ENCODE measurements at places on chromosomes 11 and 22.

GRCh38 chr11:72548463-72548862, 114.1 kb upstream of the CLPB start:
- no peak for DNase-seq

DNA sequence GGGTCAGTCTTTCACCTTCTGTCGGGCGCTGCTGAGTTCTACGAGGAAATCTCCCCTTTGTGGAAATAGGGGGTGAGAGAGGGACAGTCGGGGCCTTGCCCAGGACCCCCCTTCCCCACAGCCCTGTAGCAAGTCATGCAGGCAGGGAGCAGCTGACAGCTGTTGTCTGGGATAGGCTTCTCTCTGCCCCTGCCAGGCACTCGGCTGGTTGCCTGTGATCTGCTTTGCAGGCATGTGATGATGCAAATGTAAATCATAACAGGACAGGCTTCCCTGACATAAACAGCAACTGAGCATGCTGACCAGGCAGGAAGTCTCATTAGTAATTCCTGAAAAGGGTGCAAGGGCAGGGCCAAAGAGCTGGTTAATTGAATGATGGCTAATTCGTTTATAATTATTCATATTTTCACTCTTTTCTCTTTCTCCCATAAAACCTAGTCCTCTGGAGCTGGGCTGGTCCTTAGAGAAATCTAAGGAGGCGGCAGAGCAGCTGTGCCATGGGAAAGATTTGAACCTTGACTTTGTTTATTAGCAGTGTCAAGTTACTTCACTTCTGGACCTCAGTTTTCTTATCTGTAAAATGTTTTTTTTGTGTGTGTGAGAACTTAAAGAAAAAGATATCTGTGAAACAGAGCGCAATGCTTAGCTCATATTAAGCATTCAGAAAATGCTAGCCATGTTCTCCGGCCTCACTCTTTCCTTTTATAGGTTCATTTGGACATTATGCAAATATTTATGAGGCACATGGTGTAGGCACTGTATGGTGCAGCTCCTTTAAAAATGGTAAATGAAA, 129.7 kb downstream of the LDLRAD3 start:
- DNase-seq: no peak

GRCh38 chr11:10322830-10323792, 18.2 kb downstream of the ADM start:
- peak; percentile 67 for DNase-seq

- DNase-seq: no peak
Observed at GRCh38 chr11:134479206-134480135, 67.4 kb upstream of the B3GAT1 start.

DNA sequence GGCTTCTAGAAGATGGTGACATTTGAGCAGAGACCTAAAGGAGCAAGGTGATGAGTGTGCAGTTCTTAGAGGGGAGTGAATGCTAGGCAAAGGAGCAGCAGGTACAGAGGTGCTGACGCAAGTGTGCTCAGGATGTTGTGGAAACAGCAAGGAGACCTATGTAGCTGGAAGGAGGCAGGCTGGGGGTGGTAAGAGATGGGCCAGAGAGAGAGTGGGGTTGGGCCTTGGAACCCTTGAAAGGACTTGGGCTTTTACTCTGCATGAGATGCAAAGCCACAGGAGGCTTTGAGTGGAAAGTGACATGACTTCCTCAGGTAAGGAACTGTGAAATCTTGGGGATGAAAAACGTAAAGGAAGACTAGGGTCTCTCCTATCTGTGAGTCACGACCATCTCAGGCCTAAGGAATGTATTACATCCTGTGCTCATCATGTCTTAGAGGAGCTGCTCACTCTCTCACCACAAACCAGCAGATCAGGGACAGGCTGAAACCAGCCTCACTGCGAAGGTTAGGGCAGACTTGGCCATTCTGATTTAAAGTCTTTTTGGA, 65.4 kb downstream of the MICAL2 start:
- no peak for DNase-seq

DNA sequence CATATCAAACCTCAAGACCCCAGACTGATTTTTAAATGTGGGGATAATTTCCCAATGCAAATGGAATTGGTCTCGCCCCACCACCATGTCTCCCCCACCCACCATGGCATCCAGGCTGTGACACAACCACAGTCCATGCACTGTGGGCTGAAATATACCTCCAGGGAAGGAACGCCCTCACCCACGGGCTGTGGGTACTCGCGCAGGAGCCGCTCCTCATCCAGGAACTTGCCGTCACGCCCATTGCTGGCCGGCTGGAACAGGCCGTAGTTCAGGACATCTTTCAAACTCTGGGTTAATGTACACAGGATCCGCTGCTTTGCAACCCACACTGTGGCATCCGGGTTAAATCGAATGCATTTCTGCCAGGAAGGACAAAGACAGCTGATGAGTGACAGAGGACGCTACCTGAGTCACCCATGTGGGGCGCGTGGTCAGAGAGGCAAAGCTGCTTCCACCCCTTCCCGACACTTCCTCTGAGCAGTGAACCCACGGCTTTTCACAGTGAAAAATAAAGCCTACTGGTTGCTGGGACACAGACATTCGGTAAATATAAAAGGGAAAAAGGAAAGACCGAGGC, 133.6 kb downstream of the SHANK2 start:
- no peak for DNase-seq

GRCh38 chr11:116037861-116038260, 533.6 kb upstream of the CADM1 start:
- no peak for DNase-seq

- DNase-seq: no peak
Observed at GRCh38 chr11:61976813-61977475, 9.5 kb upstream of the FTH1 start.

DNA sequence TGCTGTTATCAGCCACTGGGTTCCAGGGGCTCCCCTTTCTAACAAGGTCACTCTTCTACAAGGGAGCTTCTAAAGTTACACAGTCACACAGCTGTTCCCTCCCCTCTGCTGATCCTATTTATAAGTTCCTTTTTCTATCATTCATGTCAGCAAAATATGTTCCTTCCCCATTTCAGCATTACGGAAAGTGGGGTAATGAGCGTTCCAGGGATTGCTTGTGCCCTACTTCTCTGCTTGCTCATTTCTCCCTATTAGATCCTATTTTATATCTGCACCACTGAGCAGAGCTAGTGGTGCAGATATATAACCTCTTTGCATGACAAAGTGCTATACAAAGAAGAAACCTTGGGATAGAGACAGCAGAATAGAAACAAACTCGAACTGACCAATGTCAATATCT, 22.7 kb upstream of the PLEKHB1 start:
- no peak for DNase-seq

GRCh38 chr11:118529584-118530175, 1.3 kb upstream of the TMEM25 start:
- DNase-seq: no peak

GRCh38 chr22:22210889-22211833, 33.4 kb upstream of the VPREB1 start:
- no peak for DNase-seq

DNA sequence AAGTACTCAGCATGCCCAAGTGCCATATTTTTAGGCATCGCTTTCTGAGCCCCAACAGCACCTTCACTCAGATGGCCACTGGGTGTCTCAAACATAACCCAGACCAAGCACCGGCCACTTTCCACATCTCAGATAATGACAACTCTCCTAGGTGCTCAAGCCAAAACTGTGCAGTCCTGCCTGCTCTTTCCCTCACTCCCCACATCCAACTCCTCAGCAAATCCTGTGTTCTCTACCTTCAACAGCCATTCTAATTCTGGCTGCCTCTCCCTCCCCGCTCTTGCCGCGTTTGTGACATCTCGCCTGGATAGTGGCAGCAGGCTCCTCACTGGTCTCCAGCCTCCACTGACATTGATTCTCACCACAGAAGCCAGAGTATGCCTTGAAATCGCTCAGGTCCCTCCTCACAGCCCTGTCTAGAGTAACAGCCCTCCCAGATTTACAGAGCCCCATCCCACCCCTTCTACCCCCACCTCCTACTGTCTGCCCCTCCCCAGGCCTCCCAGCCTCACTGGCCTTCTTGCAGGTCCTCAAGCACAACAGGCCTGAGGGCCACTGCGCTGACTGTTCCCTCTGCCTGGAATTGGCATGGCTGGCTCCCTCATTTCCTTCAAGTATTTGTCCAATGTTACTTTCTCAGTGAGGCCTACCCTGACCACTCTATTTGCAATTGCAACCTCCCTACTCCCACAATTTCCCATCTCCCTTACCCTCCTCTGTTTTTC, 1.3 kb upstream of the PHETA2 start:
- DNase-seq: no peak

- DNase-seq: no peak
Observed at GRCh38 chr11:7533199-7534041, 19.6 kb downstream of the PPFIBP2 start.

DNA sequence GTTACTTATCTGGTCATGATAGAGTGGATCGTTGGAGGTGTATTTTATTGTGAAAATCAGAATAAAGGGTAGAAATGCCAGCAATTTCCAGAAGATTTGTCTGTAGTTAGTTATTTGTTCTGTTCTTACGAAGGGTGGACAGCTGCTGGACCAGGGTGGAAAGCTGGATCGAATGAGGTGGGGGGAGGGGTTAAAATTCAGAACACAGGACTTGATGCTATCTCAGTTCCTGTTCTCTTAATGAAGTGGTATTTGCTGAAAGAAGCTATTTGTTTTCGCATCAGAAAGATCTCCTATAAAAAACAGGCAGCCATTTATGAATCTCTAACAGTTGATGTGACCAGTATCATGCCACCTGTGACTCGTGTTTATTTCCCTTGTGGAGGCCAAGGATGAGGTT, 556.2 kb downstream of the OPCML start:
- no peak for DNase-seq

DNA sequence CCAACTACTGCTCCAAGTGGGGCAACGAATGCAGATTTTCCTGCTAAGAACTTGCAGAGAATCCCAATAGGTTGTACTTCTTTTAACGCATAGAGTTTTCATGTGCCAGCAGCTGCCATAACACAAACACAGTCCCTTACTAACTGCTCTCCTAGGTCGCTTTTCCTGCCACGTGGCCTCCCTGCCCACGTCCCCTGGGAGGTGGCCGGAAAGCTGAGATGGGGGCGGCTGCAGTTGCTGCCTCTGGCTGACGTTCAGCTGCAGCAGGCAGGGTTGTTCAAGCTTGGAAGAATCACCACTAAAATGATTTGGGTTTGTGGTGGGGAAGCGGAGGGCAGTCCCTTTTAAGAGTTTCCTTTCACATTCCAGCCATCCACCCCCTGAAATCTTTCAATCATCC, 39.3 kb downstream of the ZNF202 start:
- no peak for DNase-seq

DNA sequence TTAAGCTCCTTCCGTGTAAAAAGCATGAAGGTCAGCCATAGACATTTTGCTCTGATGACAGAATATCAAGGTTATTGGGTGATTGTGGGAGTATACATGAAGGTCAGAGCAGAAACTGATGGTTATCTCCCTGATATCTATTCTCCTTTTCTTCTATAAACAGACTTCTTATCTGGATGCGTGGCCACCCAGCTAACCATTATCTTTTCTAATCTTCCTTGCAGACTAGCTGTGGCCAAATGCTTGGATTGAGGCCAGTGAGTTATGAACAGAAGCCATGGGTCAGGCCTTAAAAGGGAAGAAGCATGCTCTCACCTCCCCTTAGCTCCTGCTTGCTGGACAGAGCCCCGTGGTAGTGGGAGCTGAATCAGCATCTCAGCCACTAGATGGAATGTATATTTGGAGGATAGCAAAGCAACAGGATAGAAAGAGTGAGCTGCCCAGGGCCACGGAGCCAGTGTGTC, 31.3 kb upstream of the LRRC55 start:
- DNase-seq: no peak

- no peak for DNase-seq
Observed at GRCh38 chr11:70660059-70660888, 261.9 kb downstream of the CTTN start.

DNA sequence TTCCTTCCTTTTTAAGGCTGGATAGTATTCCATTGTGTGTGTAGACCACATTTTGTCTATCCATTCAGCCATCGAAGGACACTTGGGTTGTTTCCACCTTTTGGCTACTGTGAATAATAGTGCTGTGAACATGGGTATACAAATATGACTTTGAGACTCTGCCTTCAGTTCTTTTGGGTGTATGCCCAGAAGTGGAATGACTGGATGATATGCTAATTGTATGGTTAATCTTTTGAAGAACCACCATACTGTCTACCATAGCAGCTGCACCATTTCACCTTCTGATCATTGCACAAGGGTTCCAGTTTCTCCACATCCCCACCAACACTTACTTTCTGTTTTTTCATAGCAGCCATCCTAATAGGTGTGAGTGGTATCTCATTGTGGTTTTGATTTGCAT, 30.3 kb downstream of the SGSM1 start:
- no peak for DNase-seq

DNA sequence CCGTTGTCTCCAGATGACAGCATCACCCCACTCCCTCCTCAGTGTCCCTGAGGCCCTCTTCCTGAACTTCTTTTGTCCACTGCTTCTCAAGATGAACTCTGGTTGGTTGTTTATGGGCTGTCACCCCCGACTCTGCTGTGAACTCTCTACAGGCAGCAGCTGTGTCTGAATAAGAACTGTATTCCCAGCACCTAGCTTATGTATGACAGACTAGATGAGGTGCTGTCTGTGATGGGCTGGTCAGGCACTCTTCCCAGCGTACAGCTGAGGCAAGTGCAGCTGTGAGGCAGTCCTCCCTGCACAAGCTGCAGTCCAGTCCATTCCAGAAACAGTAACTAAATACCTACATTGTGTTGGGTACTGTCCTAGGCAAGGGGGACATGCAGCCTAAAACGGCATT, 111.4 kb upstream of the PITPNB start:
- no peak for DNase-seq

DNA sequence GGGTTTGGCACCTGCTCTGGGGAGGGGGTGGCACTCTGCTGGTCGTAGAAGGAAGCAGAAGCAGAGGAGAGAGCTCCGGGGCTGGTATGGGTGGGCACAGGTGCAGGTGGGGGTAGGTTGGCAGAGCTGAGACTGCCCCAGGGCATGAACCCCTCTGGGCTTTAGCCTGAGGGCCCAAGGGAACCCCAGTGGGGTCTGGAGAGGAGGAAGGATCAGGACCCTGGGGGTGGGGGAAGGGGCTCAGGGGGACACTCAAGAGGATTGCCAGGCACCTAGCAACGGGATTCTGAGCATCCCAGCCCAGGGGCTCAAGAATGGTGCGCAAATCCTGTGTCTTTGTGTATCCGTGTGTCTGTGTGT, 6.3 kb downstream of the ALDH3B2 start:
- no peak for DNase-seq

GRCh38 chr11:128711136-128711535, 17.3 kb downstream of the FLI1 start:
- no peak for DNase-seq

- no peak for DNase-seq
Observed at GRCh38 chr11:128908391-128909246, 17.5 kb downstream of the KCNJ5 start.

DNA sequence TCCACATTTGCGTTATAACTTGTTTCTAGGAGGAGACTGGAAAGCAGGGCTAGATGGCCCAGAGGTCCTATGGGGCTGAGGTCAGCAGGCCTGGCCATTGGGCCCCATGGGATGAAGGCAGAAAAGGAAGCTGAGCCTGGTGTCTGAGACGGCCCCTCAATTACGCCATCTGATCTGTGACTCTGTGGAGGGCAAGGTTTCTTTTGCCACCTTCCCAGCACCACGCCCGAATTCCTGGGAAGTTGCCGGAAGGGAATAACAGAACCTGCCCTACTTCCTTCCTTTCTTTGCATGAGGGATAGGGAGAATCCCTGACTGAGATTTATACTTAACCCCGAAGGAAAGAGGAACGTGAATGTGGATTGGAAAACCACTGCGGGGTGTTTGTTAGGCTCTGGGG, 118.1 kb downstream of the MPPED1 start:
- no peak for DNase-seq

- no peak for DNase-seq
Observed at GRCh38 chr11:19441288-19441687, 200.5 kb upstream of the E2F8 start.

- peak; percentile 66 for DNase-seq
Observed at GRCh38 chr22:25062386-25063085, 110.0 kb downstream of the KIAA1671 start.
